ENCODE measurements at places on chromosomes 11 and 22. TPM values are rescaled to one million over a fixed set of nuclear protein-coding genes. Genes with fewer than 3 reads are reported as not detected.

GRCh38 chr11:107804211-107804610, 54.4 kb downstream of the SLC35F2 start:
- no peak for DNase-seq
- peaks cover 8% of the 10 kb centered on the region for H3K36me3 ChIP-seq
- no peak overlapping the region for H3K27ac ChIP-seq
- no peak overlapping the region for H3K4me3 ChIP-seq
- no peaks in the 10 kb centered on the region for H3K4me1 ChIP-seq

- peaks cover 3% of the 10 kb centered on the region for H3K36me3 ChIP-seq
- H3K4me3 ChIP-seq = no peak overlapping the region
- no peak overlapping the region for H3K27ac ChIP-seq
- peaks cover 6% of the 10 kb centered on the region for H3K4me1 ChIP-seq
Measured at GRCh38 chr11:46493791-46494190, 100.0 kb downstream of the AMBRA1 start.

DNA sequence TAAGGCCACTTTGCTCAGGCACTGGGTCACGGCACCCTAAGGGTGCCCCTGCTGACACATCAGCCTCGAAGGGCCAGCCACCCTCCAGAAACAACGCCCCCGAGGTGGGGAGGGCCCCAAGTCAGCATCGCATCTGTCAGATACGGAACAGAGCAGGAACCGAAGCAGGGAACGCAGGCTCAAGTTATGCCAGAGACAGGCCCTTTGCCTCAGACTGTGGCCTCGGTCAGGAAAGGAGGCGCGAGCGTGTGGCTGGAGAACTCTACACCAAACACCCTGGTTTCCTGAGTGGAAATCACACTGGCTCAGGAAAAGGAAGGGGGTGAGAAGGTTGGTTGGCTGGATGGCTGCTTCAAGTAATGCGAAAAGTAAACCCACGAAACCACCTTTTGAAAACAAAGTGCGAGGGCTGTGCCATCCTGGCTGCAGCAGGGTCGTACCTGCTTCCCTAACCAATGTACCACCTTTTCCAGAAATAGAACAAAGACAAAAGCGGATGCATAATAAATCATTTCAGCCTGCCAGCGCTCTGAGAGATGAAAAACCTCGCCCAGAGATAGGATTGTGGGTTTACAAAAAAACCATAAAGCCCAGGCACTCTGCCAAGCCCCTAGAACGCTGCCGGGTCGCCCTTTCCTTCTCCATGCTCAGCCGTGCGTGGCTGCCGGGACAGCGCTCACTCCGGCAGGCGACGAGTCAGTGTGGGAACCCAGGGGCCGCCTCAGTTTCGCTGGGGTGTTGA, 38.6 kb downstream of the TRMU start:
- no peak overlapping the region for H3K27ac ChIP-seq
- peak; percentile 48 for DNase-seq
- no peak overlapping the region for H3K4me3 ChIP-seq
- no peaks in the 10 kb centered on the region for H3K36me3 ChIP-seq
- H3K27me3 ChIP-seq = peaks cover 2% of the 10 kb centered on the region

GRCh38 chr11:132264616-132265015, 894.2 kb downstream of the NTM start:
- H3K4me1 ChIP-seq = no peaks in the 10 kb centered on the region
- no peak for DNase-seq
- H3K27ac ChIP-seq = no peak overlapping the region
- no peak overlapping the region for H3K4me3 ChIP-seq
- no peaks in the 10 kb centered on the region for H3K36me3 ChIP-seq
- H3K27me3 ChIP-seq = no peaks in the 10 kb centered on the region

- H3K36me3 ChIP-seq = no peaks in the 10 kb centered on the region
- peaks cover 3% of the 10 kb centered on the region for H3K27me3 ChIP-seq
- peaks cover 24% of the 10 kb centered on the region for H3K4me1 ChIP-seq
- DNase-seq = no peak
- H3K4me3 ChIP-seq = no peak within 1 kb of the TSS
Measured at GRCh38 chr11:66048547-66049323, at the start of gene GAL3ST3. TSS of gene GAL3ST3 (minus strand) at chr11:66049161. CDS start at chr11:66045415, 3,746 bp downstream.

DNA sequence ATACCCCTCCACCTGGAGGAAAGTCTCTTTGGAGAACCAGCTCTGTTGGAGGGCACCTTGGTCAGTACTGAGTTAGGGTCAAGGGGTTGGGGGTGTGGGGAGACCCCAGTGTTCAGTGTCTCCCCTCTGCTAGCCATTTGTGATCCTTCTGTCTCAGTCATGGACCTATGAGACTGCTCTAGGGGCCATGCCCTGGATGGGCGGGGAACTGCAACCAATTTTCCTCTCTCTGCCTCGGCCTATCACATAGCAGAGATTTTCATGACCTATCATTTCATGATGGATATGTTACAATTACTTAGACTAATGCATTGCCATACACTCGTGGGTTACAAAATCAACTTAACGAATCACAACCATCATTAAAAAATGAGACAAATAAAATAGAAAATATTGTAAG, 7.4 kb downstream of the OTOG start:
- DNase-seq = no peak
- no peak overlapping the region for H3K4me3 ChIP-seq
- no peaks in the 10 kb centered on the region for H3K4me1 ChIP-seq
- H3K36me3 ChIP-seq = no peaks in the 10 kb centered on the region
- H3K27me3 ChIP-seq = no peaks in the 10 kb centered on the region

DNA sequence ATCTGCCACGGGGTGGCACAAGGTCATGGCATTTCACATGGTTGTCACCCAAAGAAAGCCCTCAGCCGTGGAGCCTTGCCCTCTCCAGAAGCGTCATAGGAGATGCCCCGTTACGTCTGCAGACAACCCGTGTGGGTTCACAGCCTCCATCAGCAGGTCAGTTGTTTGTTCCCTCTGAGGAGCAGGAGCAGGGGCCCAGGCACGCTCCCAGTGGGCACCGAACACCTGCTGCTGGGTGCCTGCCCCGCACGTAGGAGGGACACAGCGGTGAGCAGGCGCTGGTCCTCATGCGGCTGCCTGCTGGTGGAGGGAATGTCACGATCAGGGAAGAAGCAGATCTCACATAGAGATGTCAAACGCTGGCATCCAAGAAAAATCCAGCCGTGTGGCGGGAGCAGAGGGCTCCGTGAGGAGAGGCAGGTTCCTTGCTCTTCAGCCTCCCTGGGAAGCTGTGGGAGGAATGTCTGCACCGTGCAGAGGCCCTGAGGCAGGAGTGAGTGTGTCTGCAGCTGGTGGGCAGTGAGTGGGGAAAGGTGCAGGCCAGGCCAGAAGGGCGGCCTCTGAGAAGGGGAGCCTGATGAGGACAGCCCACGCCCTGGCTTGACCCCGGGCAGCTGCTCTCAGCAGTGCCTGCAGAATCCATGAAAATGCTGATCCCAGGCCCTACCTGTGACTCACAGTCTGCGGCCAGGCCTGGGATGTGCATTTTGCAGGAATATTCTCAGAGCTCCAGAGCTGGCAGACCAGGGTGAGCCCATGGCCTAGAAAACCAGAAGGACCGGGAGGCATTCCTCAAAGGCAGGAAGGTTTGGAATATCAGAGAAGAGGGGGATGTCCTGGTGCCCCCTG, 36.4 kb upstream of the TH start:
- no peak for DNase-seq
- no peak overlapping the region for H3K4me3 ChIP-seq
- H3K4me1 ChIP-seq = no peaks in the 10 kb centered on the region
- H3K27me3 ChIP-seq = peaks cover 5% of the 10 kb centered on the region
- H3K27ac ChIP-seq = no peak overlapping the region

- H3K27me3 ChIP-seq = no peaks in the 10 kb centered on the region
- H3K4me3 ChIP-seq = no peak overlapping the region
- H3K27ac ChIP-seq = no peak overlapping the region
- peak; percentile 83 for DNase-seq
- H3K36me3 ChIP-seq = peaks cover 6% of the 10 kb centered on the region
Measured at GRCh38 chr11:12494699-12495098, 117.3 kb downstream of the PARVA start.

Gene WBP2NL
- not detected for total RNA-seq

Gene CHEK2
- 5.7 TPM for total RNA-seq
